ENCODE measurements at places on chromosomes 7 and 10.

GRCh38 chr10:99433378-99434020, 3.1 kb upstream of the GOT1 start:
- DNase-seq: no peak

GRCh38 chr7:80614851-80615271, 23.6 kb upstream of the CD36 start:
- DNase-seq: no peak

DNA sequence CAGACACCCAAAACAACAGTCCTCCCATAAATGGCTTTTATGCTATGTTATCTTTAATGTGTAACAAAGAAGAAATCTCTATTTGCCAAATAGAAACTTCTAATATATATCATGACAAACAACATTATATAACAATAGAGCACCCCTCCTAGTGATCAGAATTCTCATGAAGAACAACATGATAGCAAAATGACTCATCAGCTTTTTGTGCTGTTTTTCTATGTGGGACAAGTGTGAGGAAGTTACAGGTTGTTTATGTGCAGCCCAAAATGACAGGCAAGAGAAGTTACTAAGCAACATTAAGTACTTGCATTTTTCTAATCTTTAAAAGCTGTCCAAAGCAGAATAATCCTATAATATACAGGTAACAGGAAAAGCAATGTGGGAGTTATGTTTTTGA, 7.7 kb downstream of the DGKB start:
- no peak for DNase-seq

- no peak for DNase-seq
Observed at GRCh38 chr7:134443396-134444070, 15.4 kb downstream of the AKR1B1 start.

GRCh38 chr10:71090330-71090729, 122.0 kb upstream of the UNC5B start:
- no peak for DNase-seq

DNA sequence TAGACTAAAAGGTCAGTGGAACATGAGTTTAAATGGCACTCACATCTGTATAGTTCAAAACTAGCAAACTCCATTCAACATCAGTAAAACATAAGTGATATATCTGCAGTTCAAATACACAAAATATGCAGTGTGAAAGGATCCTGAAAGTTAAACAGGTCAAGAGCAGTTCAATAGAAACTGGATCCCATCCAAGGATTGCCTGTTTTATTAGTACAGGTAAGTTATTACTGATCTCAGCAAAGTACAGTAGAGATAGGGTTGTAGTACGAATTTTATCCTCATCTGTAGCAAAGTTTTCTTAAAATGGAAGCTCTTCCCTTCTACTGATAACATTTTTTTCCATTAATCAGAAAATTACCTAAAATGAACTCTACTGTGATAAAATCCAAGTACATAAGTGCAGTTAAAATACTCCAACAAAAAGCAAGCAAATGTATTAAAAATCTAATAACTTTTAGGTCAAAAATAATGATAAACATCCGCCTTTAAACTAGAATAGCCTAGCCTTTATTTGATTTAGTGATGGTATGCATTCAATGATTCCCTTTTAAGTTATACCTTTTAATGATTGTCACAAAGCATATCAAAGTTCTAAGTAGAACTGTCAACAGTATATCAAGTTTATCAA, 2.2 kb downstream of the ZNF800 start:
- no peak for DNase-seq

- no peak for DNase-seq
Observed at GRCh38 chr7:80619741-80620140, 18.7 kb upstream of the CD36 start.

GRCh38 chr7:137715121-137715520, 131.7 kb downstream of the DGKI start:
- DNase-seq: no peak

- no peak for DNase-seq
Observed at GRCh38 chr7:145665499-145666258, 450.9 kb upstream of the CNTNAP2 start.

DNA sequence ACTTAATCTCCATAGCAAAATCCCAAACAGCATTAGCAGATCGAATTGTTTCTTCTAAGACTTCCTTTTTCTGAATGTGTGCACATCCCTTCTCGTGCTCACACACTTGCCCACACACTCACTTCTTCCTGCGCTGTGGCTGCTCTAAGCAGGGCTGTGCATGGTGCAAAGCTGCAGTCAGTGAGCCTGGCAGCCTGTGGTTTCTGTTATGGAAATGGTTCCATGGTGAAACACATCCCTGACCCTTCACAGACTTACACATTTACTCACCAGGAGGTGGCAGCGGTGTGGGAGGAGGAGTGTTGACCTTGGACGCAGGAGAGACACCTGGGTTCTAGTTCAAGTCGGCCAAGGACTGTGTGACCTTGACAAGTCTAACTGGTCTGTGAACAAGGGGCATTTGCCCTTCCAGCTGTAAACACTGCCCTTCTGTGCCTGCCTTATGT, 24.9 kb downstream of the MTURN start:
- no peak for DNase-seq

- DNase-seq: no peak
Observed at GRCh38 chr10:98519841-98520240, 73.1 kb upstream of the HPS1 start.

DNA sequence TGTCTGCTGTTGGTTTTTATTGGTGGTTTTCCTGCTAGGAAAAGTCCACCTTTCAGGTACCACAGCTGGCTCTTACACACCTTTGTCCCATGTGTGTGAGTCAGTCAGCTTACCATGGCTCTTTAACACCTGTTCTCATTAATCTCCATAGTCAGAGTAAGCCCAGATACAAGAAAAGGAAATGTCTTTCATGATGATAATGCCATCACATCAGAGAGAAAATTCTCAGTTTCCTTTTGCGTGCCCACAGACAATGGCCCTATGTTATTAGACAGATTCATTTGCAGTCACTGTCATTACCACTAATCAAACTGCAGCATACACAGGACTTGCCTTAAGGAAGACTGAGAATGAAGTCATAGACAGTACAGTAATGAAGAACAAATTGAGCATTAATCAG, 1583.6 kb upstream of the LRRTM3 start:
- DNase-seq: no peak

DNA sequence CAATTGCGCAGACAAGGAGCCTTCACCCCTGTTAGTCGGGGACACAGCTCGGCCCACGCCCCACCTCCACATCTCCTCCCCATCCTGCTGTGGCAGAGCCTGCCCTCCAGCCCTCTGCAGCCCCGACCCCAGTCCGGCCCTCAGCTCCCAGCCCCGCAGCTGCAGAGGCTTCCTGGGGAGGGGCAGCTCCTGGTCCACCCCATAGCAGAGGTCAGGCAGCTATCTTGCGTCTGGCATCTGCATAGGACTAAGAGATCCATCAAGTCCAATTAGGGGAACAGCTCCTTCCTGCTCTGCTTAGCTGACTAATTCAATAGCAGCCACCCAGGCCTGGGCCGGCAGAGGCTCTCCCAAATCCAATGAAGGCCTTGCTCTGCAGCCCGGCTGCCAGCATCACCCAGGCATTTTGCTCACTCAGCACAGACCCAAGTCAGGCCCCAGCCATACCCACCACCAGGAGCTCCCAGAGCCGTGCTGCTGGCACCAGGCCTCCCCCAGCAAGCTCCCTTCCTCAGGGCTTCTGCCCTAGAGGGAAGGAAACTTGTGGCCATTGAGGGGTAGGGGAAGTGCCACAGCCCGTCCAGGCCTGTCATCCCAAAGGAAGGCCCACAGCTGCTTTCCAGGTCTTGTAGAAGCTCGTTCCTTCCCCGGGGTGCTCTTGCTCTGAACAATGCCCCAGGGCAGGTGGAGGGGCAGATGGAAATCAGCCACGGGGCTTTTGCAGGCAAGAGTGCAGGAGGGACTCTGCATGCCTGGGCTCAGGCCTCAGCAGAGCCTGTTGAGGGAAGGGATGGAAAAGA, 106.2 kb upstream of the RET start:
- no peak for DNase-seq

GRCh38 chr7:136403591-136403990, 426.4 kb upstream of the MTPN start:
- no peak for DNase-seq

DNA sequence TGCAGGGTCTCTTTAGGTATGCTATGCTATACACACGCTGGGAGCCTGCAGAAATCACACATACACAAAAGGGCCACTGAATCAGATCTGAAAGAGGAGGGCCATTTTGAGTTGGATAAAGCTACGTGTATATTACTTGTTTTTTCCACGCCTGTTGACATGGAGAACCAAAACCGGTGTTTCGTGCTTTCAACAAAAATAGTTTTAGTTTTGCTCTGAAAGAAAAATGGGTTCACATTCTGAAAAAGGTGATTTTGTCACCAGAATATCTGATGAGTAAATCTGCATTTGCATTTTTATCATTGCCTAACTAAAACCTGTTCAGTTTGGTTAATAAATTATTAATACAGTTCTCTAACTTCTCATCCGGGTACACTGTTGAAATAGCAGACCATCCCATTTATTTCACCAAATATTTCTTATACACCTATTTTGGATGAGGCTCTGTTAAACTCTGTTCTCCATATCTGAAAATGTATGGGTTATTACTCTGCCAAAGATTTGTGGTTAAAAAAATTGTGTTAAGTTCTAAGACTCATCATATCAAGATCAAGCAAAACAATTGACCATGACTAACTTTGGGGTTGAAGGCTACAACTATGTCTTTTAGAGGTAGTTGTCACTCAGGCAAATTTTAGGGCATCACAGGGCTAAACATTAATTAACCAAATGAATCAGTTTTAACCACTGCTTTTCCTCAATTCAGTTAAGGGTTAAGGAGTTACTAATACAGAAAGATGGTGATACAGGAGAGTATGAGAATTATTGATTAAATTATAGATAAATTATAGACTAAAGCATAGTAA, 101.2 kb upstream of the RPA3 start:
- no peak for DNase-seq

GRCh38 chr10:35754519-35754918, 112.4 kb upstream of the FZD8 start:
- DNase-seq: no peak

- no peak for DNase-seq
Observed at GRCh38 chr7:46720761-46721160, 799.7 kb upstream of the IGFBP3 start.

- no peak for DNase-seq
Observed at GRCh38 chr7:128210590-128211570, 30.2 kb upstream of the LEP start.

DNA sequence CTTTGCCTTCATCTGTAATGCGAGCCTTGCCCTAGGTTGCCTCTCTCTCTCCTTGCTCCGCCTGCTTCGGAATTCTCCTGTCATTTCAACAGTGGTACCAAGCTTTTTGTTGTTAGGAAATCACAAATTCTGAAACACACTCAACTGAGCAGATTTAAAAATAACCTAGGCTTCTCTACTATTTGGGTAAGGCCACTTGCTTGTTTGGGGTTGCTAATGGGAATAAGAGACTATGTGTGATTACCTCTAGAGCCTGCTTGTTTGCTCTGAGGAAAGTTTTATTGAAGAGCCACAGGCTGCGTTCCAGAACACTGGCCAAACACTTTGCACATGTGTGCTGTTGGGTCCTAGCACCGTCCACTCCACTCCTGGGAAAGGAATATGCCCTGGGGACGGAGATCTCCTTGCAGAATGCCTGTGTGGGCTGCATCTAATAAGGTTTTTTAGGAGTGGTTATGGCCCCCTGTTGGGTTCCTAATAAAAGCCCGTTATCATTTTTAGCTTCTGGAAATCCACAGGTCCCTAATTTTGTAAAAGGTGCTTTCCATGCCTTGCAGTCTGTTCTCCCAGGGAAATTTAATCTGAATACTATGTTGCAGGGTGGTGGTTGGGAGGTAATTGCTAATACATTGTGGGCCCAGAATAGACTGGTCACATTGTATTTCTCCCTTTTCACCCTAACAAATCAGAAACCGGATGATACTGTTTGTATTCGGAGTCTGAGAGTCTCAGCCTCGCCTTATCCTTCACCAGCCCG, 68.7 kb upstream of the KLF6 start:
- DNase-seq: no peak

- no peak for DNase-seq
Observed at GRCh38 chr10:58479045-58479444, 33.6 kb upstream of the BICC1 start.

All from CD8-positive, alpha-beta memory T cell (primary cell).